ENCODE measurements at places on chromosomes 5 and 9. TPM values are rescaled to one million over a fixed set of nuclear protein-coding genes. Genes with fewer than 3 reads are reported as not detected.

DNA sequence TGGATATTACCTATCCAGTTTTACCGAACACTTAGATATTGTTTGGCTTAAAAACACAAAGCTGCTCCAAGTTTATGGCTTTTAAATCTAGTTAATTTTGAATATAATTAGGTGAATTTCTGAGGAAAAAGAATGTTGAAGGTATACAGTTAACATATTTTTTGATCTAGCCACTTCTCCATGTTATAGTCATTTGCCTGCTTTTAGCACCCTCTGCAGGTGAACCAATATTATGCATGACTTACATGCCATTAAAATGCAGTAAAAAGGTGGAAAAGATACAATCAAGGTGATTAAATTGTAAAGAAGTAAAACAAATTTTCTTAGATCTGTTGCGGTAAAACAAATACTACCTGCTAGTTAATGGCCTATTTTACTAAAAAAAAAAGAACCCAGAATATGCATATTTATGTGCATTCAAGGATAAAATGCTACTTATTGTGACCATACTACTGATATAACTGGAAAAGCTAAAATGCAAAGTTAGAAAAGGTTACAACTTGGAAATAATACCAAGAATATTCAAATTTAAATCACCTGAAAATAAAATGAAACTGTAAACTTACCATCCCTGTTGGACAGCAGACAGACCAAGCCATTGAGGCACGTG lies 132.1 kb downstream of the AP3B1 start:
- DNase-seq = no peak

OLFM1 gene
- 13.3 TPM for total RNA-seq

GRCh38 chr9:97332993-97333392 lies 25.5 kb downstream of the CCDC180 start:
- DNase-seq = no peak

- DNase-seq = no peak
These were observed 346.9 kb downstream of the ZSWIM6 start for GRCh38 chr5:61678966-61679365.

DNA sequence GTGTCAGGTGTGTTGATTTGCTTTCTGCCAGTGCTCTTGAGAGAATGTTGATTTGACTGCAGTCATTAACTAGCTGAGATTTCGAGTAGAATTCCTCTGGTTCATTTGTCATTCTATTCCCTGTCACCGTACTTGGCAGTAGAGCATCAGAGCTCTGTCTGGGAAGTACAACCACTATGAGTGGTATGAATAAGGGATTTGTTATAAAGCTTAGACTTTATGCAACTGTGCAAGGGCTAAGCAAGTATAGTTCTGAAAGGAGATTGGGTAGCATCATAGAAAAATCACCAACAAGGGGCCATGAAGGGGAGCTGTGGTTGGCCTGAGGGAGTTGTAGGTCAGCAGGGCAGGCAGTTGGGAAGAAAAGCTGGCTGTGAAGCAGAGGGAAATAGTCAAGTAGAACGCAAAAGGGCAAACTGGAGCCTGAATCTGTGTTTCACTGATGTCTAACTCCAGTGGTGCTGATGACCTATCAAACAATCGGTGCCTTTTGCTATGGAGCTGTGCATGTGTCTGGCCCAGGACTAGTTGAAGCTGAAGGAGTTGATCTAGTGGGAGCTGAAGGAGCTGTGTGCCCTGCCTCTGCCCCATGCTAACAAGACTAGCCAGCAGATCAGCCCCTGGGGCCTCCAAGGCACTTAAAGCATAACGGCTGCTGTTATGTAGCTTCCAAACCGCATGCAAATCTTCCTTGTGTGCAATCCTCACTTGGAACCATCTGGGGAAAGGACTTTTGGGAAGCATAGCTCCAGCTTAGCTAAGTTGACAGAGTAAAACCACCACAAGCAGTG lies 110.0 kb downstream of the SLC28A3 start:
- no peak for DNase-seq

- no peak for DNase-seq
These were observed 54.4 kb downstream of the CMYA5 start for GRCh38 chr5:79743846-79744605.

CDH9 gene
- total RNA-seq = not detected

SPAG8 gene
- total RNA-seq = 2.5 TPM

CATSPER3 gene
- 1.4 TPM for total RNA-seq

SLC4A9 gene
- not detected for total RNA-seq

DNA sequence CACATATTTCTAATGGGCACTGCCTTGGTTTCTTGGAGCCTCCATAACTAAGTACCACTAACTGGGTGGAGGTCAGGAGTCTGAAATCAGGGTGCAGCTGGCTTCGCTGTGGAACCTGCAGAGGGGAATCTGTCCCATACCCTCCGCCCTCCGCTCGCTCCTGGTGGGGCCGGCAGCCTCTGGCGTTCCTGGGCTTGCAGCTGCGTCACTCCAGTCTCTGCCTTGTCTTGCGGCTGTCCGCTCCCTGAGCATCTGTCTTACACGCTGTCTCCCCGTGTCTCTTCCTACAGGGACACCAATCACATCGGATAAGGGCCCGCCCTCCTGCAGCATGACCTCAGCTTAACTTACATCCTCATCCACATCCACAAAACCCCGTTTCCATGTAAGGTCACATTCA lies 45.4 kb downstream of the NTNG2 start:
- DNase-seq = no peak

DNA sequence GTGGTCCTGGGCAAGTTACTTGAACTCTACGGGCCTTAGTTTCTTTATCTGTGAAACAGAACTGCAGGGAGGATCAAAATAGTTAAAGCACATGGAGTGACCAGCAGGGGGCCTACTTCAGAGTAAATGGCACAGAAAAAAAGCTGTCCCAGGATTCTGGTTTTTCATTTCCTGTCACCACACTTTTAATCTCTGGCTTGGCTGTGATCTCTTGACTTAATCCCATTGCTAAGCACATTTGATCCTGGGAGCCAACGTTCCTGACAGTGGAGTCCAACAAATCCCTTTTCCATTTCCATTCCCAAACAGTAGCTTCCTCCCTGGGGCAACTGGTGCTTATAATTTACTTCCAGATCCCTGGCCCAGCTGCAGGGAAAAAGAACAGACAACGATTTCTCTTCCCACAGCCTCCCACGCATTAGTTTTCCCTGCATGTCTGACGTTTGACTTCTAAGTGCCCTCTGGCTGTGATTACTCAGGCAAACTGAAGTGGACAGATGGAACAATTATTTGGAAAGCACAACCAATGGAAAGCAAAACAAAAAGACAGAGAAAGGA lies 136.5 kb upstream of the STK32A start:
- no peak for DNase-seq

IL33 gene
- 33.5 TPM for total RNA-seq

GRCh38 chr9:71669284-71669995 lies 98.9 kb downstream of the CEMIP2 start:
- DNase-seq = no peak

FAM153A gene
- 1.5 TPM for total RNA-seq

DNA sequence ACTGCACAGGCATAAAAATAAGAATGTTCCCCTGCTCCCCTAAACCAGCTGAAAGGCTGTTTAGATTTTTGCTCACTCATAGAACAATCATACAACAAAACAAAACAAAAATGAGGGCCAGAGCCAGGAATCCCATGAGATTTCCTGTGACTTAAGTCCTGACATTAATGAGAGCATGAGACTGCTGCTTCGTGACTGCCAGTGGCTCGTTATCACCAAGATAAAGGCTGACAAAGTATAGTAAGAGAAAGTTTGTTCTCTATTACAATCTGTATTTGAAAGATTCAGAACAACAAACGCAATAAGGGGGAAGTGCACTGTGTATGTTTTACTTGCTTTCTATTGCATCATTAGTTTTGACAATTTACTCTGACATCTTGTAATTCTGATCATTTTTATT lies 837.1 kb upstream of the C9orf72 start:
- no peak for DNase-seq

GRCh38 chr5:141638771-141639170 lies 2.0 kb downstream of the RELL2 start:
- no peak for DNase-seq

GRCh38 chr5:156008844-156009243 lies 318.1 kb upstream of the SGCD start:
- DNase-seq = no peak

CA9 gene
- 0.33 TPM for total RNA-seq

GRCh38 chr5:14135621-14136020 lies 7.5 kb upstream of the TRIO start:
- DNase-seq = no peak

DNA sequence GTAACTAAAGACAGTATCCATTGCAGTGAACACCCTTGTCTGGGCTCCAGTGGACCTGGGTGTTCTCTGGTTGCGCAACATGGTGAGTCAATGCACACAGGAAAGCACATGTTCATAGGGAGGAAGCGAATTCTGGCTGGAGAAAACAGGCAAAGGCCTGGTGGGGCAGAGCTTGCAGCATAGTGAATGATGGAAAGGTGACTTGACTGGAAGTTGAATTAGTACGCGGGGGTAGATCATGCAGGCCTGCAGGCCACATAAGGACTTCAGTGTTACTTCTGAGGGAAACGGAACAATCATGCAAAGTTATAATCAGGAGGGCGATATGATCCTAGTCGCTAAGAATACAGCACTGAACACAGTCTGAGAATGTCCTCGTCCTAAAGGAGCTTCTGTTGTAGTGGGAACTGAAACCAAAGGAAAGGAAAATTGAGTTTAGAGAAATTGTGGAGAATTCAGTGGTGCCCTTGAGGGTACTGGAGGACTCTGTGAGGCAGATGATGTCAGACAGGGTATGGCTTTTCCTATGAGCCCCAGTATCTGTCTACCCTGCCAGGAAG lies 71.9 kb upstream of the RANBP3L start:
- peak; percentile 89 for DNase-seq

SPATA31D4 gene
- not detected for total RNA-seq

GRCh38 chr5:150596313-150596712 lies 44.1 kb upstream of the SYNPO start:
- DNase-seq = no peak

PCDHGB6 gene
- total RNA-seq = 15.0 TPM

DNA sequence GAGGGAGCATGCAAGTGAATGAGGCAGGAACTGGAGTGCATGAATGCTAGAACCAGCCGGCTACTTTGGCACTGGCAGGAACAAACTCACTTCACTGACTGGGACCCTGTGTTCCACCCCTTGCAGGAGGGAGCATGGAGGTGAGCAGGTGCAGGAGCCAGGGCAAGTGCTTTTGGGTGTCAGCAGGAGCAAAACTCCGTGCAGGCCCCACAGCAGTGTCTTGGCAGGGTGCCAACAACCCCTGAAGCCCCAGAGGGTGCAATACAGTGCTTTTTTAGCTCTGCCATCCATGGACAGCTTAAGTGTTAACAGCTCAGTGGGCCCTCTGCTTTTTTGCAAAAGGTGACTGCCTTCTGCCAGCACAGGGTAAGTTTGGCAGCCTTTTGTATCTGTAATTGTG lies 245.8 kb upstream of the PCSK5 start:
- DNase-seq = no peak

HNRNPA0 gene
- total RNA-seq = 11.1 TPM

- DNase-seq = no peak
These were observed 509.2 kb downstream of the CSNK1G3 start for GRCh38 chr5:124021066-124021641.

MEIKIN gene
- total RNA-seq = not detected

DNA sequence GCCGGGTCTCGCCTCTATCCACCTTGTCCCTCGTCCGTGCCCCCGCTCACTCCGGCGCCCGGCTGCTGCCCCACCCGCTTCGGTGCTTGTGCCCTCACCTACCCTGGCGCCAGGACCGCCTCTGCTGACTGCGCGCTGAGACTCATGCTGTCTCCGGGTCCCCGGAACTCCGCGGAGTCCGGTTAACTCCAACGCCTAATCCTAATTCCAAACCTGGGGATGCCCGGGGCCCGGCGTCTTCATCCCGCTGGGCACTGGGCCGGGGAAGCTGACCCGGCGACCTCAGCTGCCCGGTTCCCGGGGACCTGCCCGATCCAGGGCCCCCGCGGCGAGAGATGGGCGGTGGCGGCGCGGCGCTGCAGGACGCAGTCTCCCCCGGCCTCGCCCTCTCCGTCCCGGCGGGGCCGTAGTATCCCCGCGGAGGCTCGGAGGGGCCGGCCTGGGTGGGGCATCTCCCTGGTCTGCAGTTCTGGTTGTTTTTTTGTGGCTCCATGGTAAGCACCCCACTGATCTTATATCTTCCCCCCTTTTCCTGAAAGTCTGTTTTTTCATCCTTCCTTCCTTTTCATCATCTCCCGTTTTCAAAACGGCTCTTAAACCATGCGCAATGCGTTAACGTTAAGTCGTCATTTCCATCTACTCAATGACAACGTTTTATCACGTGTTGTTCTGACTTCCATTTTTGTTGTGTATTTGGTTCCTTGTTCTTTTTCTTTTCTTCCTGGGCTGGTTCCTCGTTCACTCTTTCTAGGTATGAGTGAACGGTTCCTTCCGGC lies 41.1 kb upstream of the PLEKHG4B start:
- no peak for DNase-seq

DNA sequence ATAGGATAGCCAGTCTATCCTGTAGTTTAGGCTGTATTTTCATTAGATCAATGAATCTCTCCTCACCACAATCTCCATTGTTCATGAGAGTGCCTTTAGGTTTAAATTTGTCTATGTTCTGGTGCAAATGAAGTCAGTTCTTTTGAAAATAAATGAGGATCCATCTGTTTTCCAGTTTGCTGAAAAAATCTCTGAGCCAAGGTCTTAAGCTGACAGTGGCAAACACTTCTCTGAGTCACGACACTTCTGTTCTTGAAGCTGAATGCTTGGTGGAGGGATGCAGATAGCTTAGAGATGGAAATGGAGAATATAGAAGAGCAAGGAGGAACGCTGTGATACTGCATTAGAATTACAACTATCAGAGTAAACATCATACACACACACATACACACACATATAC lies 34.9 kb downstream of the DMRTA1 start:
- no peak for DNase-seq

RNF180 gene
- 19.1 TPM for total RNA-seq

GABRA1 gene
- total RNA-seq = not detected

DNA sequence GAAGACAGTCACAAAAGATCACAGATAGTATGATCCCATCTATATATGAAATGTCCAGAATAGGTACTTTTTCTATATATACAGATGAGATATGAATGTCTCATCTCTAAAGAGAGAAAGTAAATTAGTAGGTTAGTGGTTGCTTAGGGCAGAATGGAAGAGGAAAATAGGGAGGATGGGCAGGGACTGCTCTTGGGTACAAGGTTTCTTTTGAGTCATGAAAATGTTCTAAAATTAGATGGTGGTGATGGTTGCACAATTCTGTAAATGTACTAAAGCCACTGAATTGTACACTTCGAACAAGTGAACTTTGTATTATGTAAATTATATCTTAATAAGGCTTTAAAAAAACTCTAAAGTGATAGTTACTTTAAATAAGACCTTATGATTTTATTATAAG lies 59.6 kb upstream of the GRAMD2B start:
- no peak for DNase-seq

Data from sigmoid colon (tissue), 7 donors.